ENCODE measurements at places on chromosomes 6 and 20. TPM values are rescaled to one million over a fixed set of nuclear protein-coding genes. Genes with fewer than 3 reads are reported as not detected.

The PRR18 gene
- total RNA-seq = not detected

The SMAP1 gene
- 35.7 TPM for total RNA-seq

The HLA-DMB gene
- total RNA-seq = 32.4 TPM

The LY6G6C gene
- total RNA-seq = not detected

The RPL10A gene
- total RNA-seq = 789 TPM

The OPRM1 gene
- total RNA-seq = not detected

The GSTA2 gene
- total RNA-seq = not detected

The ENPP1 gene
- total RNA-seq = 7.7 TPM

The WFDC12 gene
- not detected for total RNA-seq

The OTOR gene
- not detected for total RNA-seq

The RRAGD gene
- 1.7 TPM for total RNA-seq

The KCNQ2 gene
- 0.07 TPM for total RNA-seq

The ZSCAN23 gene
- 1.8 TPM for total RNA-seq

The TUBB2A gene
- total RNA-seq = 17.6 TPM

The LY6G5B gene
- total RNA-seq = 45.1 TPM

The THBS2 gene
- not detected for total RNA-seq

The FHL5 gene
- not detected for total RNA-seq

The RAMACL gene
- 2.2 TPM for total RNA-seq

The CDKN1A gene
- 33.7 TPM for total RNA-seq

The CLPSL2 gene
- not detected for total RNA-seq
